Fibroblast of skin of left biceps (primary cell): ENCODE measurements at places on chromosomes 16 and 17.

DNA sequence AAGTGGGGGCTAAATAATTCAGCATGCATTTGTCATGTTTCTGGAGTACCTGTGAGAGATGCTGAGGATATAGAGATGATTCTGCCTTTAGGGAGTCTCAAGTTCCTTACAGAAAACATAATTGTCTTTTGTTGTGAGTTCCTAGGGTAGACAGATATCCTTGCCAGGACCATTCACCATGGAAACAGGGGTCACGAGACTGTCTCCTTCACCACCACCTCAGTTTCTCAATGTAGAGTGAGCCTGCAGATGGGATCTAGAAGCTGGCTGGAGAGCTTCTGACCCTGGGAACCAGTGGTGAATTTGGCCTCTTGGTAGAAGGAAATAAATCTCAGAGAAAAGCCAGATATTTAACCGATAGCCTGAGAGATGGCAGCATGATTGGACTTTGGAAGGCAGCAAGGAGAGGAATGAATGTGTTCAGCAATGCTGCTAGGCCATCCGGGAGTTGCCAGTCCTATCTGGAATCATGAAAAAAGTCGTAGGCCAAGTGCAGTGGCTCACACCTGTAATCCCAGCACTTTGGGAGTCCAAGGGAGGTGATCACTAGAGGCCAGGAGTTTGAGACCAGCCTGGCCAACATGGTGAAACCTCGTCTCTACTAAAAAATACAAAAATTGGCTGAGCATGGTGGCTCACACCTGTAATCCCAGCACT is 7.4 kb upstream of the HDAC5 start:
- no peak for DNase-seq

GRCh38 chr17:2853283-2854142 is 57.3 kb downstream of the RAP1GAP2 start:
- DNase-seq, result no peak

DNA sequence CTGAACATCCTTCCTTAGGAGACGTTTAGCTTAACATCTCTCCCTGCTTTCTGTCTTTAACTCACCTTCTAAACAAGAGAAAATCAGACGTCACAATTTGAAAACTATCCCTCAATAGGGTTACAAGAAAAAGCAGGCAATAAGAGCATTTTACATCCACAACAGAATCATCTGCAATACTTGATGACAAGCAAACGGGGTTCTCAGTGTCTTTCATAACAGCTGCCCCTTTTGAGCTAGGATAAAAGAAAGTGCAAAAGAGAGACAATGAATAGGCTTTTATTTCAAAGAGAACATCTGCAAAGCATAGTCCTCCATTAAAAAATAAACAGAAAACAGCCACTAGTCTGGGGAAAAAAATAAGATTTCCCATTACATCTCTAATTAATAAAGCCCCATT is 13.2 kb downstream of the XYLT1 start:
- no peak for DNase-seq

DNA sequence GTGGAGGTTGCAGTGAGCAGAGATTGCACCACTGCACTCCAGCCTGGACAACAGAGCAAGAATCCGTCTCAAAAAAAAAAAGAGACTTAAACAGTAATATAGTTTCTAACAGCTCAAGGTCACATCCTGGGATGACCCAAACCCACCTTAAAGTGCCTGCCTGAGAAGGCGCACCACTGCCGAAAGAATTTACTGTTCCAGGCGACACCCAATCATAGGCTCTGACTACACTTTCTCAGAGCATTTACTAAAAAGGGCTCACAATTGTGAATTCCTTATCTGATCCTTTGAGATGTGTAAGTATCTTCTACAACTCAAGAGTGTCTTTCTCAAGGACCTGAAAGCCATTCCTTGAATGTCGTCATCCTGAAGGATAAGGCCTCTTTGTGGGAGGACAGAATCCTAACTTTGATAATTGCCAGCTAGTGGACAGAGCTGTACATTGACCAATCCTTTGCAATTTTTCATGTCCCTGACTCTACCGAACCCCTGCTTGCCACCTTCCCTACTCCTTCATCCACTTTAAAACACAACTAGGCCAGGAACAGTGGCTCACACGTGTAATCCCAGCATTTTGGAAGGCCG is 2.6 kb upstream of the ST3GAL2 start:
- no peak for DNase-seq

DNA sequence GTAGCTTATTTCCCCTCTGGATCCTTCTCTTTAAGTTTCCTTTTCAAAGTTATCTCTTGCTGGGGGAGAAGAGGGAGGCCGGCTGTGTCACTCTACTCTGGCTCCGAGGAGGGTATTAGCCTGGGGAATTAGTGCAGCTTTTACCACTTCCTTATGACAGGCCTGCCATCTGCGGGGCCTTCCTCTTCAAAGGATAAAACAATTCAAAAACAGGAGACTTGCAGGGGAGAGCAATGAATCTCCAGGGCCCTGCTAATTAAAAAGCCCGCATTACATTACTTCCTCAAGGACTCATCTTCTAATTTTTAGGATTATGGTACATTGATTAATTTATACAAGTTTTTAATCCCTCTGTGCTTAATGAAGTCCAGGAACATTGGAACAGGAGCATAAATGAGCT is 190.9 kb upstream of the CDH5 start:
- no peak for DNase-seq

DNA sequence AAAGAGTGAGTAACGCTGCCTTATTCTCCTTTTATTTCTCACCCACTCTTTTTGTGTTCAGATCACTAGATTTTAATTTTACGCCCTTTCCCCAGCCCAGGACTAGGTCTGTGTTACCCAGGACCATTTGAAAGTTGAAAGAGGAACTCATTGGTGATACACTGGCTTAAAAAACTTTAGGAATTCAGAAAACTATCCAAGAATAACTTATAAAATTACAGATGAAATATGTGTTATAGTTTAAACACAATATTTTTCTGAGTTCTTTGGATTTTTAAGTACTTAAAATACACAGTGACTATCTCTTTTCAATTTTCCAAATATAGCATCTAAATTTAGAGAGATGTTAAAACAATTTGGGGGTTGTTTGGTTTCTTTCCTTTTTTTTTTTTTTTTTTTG is 385.2 kb downstream of the CDH13 start:
- DNase-seq, result no peak

GRCh38 chr16:79836144-79836543 is 235.6 kb upstream of the MAF start:
- DNase-seq, result no peak

DNA sequence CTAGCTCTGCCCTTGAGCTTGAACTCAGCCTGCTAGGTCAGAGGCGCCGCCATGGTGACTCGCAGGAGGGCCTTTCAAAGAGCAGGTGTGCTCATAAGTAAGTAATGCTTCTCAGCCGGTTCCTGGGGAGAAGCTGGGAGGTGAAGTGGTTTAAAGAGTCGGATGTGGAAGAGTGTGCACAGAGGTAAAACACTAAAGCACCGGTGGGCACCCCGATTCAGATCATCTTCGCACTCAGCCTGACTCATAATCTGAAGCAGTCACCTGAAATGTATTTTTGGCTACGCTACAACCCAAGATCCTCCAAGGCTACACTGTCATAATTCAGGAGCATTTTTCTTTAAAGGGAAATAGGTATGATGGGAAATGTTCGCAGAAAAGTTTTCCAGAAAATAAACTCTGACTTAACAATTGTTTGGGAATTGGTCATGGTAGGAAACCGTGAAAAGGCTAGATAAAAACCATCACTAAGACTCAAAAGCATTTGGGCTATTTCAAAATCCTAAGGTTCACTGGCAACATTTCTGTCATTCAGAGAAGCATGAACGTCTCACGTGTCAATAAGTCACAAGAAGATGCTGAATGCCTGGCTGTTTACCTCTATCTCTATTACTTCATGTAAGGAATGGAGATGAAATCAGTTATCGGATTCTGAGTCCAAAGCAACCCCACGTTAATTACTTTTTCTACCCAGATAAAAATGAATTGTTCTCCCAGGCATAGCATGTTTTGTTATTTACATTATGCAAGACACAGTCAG is 17.8 kb downstream of the CDH8 start:
- no peak for DNase-seq

GRCh38 chr16:54288030-54288834 is 1.6 kb upstream of the IRX3 start:
- DNase-seq, result no peak

GRCh38 chr17:73227379-73227778 is 34.3 kb downstream of the CPSF4L start:
- DNase-seq, result no peak

DNA sequence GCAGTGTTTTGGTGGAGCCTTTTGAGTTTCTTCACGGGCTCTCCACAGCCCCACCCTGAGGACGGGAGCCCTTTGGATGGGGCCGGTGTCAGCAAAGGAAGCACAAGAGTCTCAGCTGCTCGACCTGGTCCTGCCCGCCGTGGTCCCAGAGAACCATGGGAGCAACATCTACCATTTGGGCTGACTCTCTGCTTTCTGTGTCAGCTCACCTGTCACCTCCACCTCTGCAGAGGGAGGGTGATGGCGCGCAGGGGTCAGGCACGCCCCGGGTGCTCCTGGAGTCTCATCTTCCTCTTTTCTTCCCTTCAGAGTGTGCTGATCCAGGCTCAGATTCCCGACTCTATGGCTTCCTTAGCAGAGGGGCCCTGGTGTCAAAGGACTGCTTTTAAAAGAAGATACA is 171.7 kb downstream of the LAT start:
- no peak for DNase-seq

DNA sequence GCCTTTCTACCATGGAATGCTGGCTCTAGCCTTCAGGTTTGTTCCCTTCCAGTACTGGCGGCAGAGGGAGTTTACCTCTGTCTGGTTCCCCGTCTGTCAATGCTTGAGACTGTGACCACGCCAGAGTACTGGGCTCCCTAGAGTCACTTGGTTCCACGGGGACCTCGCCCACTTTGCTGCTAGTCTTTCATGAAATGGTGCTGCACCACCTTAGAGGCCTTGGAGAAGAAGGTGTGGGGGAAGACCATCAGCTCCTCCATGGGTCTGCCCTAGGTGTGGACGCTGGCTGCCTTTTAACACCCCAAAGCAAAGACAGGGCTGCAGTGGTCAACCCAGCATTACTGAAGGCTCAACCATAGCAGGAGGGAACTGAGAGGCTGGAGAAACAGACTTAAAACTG is 55.3 kb upstream of the KSR1 start:
- no peak for DNase-seq

DNA sequence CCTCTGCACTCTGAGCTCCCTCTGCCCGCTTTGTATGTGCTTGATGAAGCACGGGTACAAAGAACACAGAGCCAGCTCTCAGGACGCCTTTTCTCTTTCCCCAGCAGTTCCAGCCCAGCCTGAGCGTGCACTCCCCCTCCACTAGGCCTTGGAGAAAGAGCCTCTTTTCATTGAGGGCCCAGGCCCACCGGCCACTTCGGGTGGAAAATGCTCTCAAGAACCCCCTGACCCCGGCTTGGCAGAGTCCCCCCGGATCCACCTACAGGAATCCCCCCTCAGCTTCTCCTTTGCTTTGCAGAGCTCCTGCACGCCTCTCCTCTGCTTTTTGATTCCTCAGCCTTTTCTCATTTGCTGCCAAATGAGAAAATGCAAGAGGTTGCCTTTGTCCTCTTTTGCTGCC is 30.2 kb downstream of the MRC2 start:
- DNase-seq, result no peak

DNA sequence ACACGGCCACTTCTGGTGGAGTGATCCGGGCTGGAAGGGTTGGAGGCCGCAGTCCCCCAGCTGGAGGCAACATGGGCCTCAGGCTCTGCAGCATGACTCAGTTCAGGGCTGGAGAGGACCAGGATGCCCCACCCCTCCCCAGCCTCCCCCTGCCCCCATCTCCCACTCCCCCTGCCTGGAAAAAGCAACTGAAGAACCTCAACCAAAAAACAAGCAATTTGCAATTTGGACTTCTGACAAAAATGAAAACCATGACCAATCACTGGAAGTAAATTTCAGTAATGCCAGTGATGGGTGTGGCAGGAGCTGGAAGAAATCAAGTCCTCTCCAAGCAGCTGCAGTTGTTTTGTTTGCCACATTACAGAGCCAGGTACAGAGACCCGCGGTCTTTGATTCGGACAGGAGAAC is 6.6 kb upstream of the MIF4GD start:
- DNase-seq, result no peak

DNA sequence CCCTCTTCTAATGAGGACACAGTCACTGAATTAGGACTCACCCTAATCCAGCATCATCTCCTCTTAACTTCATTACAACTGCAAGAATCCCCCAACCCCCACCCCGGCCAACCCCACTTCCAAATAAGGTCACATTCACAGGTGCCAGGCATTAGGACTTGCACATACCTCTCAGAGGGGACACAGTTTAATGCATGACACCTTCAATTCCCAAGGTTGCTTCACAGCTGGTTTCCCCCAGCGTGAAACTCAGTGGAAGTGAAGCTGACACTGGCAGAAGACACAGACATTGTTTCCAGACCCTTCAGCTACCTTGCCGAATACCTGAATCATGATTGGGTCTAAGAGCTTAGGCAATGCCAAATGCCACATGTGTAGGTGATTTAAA is 217.0 kb upstream of the DYNLRB2 start:
- DNase-seq, result no peak

DNA sequence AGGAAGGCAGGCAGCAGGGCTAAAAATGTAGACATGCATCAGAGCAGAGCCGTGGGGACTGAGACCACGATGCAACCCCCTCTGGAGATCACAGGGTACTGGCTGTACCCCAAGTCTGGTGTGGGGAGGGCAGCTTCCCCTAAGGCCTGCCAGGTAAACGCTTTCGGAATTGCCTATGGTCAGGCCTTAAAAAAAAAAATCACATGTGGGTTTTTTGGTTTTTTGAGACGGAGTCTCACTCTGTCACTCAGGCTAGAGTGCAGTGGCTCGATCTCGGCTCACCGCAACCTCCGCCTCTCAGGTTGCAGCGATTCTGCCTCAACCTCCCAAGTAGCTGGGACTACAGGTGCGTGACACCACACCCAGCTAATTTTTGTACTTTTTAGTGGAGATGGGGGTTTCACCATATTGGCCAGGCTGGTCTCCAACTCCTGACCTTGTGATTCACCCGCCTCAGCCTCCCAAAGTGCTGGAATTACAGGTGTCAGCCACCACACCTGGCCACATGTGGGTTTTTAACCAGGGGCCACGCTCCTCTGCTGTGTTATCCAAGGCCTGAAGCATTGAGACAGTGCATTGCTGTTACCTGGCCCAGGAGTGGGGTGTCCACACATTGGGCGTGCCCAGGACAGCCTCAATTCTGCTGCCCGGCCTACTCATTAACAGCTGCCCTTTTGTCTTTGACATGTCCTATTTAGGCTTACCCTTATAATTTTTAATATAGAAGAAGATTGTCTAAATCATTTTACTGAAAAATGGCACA is 50.4 kb downstream of the LITAF start:
- DNase-seq, result no peak

- DNase-seq, result no peak
These were observed at the start of gene CCL5 for GRCh38 chr17:35879773-35880654. CCL5 (minus strand) TSS chr17:35880360.
